SW 1271 (cell line): ENCODE measurements at places on chromosomes 1 and 21.

GRCh38 chr1:236269439-236269838 lies 12.3 kb downstream of the ERO1B start:
- no peak for DNase-seq

GRCh38 chr1:206464456-206464964 lies 5.8 kb upstream of the IKBKE start:
- no peak for DNase-seq

DNA sequence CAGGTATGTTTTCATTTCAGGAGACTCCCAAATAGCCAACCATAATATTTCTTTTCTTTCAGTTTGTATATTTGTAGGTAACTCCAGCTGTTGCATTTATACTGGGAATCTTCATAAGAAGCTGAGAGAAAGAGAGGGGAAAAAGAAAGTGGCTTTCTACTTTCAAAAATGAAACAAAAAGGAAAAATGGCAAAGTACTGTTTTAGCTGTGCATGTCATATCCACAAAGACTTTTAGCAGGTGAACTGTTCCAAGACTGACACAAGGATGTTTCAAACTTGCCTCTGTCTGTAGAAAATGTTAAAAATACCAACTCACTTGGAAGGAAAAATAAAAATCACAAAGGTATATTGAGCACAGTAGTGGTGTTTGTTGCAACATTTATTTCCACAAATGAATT lies 41.9 kb upstream of the CACYBP start:
- no peak for DNase-seq

DNA sequence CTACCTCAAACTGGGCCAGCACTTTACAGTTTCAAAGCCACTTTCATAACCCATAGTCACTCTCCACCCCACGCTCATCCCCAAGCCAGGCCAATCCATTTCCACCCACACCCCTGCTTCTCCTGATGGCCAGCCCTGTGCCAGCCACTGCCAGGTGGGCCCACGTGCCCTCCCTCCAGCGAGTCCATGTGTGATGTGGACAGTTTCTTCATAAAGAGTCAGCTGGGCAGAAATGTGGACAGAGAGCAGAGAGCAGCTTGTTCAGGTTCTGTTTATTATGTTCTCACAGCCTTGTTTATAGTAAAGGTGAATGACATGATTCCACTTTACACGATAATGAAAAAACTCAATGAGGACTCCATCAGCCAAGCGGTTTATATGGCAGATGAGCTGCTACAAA lies 37.4 kb upstream of the RGS16 start:
- DNase-seq, result no peak

DNA sequence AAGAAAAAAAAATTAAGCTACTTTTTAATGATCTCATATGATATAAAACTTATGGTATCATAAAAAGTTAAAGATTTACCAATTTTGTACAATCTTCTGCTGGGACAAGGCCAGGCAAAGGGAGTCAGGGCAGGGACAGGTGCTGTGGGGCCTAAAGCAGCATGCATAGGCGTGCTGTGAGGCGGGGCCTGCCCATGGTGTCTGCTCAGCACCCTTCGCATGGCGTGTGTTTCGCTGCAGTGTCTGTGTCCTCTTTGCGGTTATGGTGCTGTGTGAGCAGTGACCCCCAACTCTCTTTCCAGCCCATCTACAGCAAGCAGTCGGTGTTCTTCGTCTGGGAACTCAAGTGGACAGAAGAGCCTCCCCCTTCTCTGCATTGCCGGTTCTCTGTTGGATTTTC lies 13.4 kb upstream of the PWP2 start:
- no peak for DNase-seq

GRCh38 chr21:37087188-37087587 lies 14.1 kb downstream of the TTC3 start:
- no peak for DNase-seq

- no peak for DNase-seq
These were observed 16.3 kb upstream of the CDK18 start for GRCh38 chr1:205488074-205488723.

DNA sequence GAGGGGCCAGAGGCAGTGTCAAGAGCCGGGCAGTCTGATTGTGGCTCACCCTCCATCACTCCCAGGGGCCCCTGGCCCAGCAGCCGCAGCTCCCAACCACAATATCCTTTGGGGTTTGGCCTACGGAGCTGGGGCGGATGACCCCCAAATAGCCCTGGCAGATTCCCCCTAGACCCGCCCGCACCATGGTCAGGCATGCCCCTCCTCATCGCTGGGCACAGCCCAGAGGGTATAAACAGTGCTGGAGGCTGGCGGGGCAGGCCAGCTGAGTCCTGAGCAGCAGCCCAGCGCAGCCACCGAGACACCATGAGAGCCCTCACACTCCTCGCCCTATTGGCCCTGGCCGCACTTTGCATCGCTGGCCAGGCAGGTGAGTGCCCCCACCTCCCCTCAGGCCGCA lies at the start of gene BGLAP:
BGLAP (plus strand) TSS at position 259 of the 400 bp plus-strand sequence; CDS start at position 307, 48 bp downstream.
- no peak for DNase-seq

DNA sequence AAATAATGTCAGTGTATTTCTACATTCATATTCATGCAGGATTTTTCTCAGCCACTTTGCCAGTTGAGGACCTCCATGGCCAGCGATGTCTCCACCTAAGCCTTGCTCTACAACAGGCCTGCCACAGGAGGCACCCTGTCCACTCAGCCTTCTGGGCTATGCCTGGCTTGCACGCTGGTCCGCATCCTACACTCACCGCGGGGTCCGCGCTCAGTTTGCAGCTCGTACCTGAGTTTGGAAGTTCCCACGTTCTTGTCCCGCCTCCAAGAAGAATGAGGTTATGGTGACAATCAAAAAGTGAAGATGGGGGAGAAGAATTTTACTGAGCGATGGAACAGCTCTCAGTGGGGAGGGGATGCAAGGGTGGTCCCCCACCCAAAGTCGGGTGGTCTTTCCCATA lies 93.6 kb upstream of the GRIK1 start:
- no peak for DNase-seq

DNA sequence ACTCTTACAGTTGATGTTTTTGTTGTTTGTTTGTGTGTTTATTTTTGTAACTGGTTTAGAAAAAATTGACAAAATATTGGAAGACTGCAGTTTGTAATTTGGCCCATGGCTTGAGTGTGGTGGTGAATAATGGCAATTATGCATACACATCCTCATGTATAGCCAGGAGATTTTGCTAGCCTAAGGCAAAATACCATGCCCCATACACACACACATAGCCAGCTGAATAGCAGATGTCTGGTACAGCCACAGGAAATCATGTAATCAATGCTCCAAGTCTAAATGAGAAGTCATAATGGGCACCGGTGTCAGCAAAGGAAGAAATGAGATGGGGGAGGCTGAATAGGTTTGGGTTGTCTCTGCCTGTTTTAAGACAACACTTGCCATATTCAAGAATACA lies 135.2 kb upstream of the COA6 start:
- no peak for DNase-seq

GRCh38 chr1:151991663-151992302 lies 1.9 kb downstream of the S100A10 start:
- DNase-seq, result no peak

DNA sequence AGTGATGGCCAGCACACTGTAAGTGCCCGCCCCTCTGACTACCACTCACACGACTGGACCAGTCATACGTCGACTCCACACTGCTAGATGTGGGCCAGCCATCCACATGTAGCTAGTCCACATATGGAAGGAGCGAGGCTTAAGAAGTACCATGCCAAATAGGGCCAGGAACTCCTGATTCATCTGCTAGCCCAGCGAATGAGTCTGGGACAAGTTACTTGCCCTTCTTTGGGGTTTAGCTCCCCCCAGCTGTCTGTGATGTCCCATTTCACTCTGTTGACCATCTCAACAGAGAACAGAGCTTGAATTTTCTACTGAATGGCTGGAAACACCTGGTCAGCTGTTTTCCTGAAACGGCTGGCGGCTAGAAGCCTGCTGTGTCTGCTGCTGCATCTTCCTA lies 5.8 kb downstream of the CSRP1 start:
- no peak for DNase-seq

- DNase-seq, result no peak
These were observed 86.1 kb upstream of the PBX1 start for GRCh38 chr1:164472841-164473240.

DNA sequence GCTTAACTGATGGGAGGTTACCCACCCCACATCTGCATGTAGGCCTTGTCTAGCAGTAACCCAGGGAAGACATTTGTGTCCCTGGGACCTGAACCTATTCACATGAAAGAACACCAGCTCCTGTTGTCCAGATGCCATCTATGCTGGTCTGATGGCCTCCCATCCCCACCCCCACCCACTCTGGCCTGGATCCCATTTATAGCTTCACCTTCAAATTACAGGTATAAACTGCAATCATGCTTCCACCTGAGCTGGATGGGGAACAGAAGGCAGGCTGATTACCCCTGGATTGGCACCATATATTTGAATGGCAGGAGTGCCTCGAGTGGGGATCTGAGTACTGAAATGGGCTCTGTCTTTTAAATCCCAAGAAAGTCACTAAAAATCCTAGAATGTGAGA lies 312.7 kb upstream of the USP24 start:
- DNase-seq, result no peak

- no peak for DNase-seq
These were observed 145.5 kb upstream of the DMRTA2 start for GRCh38 chr1:50568782-50569181.

GRCh38 chr1:108615544-108615943 lies 45.3 kb downstream of the HENMT1 start:
- no peak for DNase-seq

- DNase-seq, result no peak
These were observed 1.3 kb downstream of the SLC2A1 start for GRCh38 chr1:42957229-42957879.

GRCh38 chr21:43188592-43189210 lies 19.9 kb downstream of the CRYAA start:
- no peak for DNase-seq

- DNase-seq, result no peak
These were observed 28.3 kb upstream of the COL18A1 start for GRCh38 chr21:45376459-45377324.

- DNase-seq, result no peak
These were observed 173.3 kb downstream of the RUNX1 start for GRCh38 chr21:34875830-34876229.

DNA sequence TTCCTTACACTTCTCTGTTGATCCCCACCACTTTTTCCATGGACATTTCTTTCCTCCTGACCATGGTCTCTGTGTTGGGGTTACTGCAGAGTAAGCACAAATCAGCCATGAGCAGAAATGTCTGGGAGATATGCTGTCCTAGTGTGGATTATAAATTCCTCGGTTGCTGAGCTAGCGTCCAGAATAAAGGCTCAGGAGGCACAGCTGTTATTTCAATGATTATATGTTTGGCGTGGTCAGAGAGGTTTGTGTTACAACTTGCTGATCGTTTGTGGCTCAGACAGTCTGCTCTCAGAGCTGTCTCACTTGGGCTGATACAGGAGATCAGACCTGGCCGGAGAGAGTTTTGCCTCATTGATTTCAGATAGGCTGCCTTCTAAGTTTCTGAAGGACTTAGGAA lies 37.5 kb upstream of the LAMC2 start:
- no peak for DNase-seq

DNA sequence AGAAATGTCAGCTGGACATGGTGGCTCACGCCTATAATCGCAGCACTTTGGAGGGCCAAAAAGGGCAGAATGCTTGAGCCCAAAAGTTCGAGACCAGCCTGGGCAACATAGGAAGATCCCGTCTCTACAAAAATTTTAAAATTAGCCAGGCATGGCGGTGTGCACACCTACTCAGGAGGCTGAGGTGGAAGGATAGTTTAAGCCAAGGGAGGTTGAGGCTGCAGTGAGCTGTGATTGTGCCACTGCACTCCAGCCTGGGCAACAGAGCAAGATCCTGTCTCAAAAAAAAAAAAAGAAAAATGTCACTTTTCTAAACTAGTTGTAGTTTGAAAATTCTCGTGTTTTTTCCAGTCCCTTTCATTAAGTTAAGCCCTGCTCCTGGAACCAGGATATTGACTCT lies 9.1 kb downstream of the CLSTN1 start:
- no peak for DNase-seq

DNA sequence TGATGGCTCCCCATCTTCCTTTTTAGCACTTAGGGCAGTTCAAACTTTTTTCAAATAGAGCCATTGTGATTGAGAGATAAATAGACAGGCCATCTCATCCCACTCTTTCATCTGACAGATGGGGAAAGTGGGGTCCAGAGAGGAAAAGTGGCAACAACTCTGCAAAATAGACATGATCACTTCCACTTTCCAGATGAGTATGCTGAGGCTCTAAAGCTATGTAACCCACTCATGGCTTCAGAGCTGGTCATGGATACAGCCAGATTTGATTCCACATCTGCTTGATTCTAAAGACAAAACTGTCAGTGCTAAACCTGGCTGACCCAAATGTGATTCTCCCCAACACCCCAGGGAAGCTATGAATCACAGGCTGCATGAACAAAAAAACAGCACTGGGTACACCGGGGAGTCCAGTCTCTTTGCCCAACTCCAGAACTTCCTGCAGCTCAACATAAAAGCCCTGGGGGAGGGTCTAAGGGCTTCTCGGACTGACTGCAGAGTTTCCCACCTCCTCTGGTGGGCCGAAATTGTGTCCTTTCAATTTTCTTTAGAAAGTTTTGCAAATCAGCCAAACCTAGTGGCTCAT lies 59.3 kb downstream of the PLPP3 start:
- DNase-seq, result no peak

- DNase-seq, result no peak
These were observed 77.1 kb downstream of the CLSTN1 start for GRCh38 chr1:9746651-9747050.

DNA sequence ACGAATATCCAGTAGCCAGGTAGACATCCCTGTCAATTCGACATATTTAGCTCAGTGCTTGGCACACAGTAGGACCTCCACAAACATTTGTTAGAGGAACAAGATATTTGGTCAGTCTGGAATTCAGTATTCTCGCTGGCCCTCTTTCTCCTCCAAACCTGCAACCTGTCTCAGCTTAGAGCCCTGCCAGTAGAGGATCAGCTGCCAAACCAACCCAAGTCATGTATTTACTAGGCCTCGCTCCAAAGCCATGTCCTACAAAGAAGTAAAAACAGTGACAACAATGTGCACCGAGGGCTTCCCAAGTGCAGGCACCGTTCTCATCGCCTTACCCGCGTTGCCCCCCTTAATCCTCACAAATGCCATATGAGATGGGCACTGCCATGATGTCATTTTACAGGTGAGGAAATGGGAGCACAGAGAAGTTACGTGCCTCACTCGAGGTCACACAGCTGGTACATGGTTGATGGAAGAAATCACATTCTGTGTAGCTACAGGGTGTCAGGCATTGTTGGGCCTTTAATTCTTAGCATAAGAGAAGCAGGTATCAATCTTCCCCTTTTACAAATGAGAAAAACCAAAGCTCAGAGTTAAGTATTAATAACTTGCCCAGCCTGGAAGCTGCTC lies 26.0 kb upstream of the CDCA8 start:
- DNase-seq, result no peak

DNA sequence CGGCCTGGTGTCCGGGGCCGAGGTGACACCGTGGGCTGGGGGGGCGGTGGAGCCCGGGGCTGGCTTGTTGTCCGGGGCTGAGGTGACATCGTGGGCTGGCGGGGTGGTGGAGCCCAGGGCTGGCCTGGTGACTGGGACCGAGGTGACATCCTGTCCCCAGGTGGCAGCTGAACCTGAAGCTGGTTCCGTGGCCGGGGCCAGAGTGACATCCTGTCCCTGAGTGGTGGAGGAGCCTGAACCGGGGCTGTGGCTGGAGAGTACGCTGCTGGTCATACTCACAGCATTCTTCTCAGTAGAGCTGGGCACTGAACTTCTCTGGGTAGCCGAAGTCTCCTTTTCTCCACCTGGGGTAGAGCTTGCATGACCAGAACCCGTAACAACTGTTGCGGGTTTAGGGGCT lies 15.8 kb downstream of the THBS3 start:
- no peak for DNase-seq

GRCh38 chr21:41197582-41197981 lies 29.6 kb downstream of the BACE2 start:
- DNase-seq, result no peak
